ENCODE measurements at places on chromosomes 3 and 15.

DNA sequence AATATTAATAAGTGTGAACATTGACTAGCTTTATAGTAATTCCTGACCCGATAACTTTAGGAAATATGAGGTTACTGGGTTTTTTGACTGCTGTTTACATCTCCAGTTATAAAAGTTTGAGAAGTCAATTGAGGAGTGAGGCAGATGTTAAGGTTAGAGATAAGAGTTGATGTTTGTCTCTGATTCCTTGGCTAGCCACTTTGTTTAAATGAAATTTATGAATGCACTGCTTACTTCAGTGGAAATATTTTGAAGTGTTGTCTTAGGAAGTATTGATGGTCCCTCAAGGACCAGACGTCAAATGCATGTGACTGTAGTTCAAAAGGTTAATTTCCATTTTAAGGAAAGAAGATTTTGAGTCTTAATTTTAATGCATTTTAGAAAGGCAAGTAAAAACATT, 41.7 kb downstream of the MAP2K5 start:
- DNase-seq, result no peak

DNA sequence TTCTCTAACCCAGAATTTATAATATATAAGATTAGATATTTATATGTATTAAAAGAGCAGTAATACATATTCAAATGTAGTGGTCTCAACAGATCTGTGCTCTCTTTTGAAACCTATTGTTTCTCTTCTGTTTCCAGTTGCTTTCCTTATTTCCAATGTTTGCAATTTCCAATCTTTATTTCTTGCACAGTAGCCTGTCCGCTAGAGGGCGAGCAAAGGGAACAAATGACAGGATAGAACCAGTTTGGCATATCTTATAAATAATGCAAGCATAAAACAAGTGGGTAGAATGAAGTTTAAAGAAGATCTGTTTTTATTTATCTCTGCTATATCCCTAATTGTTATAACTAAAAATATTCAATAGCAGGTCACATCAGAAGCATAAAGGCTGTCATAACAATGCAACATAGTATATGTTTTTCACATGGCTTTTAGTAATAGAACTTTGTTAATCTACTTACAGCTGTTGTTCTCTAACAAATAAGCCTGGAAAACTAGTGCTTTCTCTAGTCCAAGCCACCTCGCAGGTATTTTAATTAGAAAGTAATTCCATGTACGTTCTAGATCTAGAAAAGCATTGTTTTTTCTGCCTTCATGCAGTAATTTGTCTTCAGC, 15.1 kb upstream of the TCAIM start:
- peak; percentile 24 for DNase-seq

DNA sequence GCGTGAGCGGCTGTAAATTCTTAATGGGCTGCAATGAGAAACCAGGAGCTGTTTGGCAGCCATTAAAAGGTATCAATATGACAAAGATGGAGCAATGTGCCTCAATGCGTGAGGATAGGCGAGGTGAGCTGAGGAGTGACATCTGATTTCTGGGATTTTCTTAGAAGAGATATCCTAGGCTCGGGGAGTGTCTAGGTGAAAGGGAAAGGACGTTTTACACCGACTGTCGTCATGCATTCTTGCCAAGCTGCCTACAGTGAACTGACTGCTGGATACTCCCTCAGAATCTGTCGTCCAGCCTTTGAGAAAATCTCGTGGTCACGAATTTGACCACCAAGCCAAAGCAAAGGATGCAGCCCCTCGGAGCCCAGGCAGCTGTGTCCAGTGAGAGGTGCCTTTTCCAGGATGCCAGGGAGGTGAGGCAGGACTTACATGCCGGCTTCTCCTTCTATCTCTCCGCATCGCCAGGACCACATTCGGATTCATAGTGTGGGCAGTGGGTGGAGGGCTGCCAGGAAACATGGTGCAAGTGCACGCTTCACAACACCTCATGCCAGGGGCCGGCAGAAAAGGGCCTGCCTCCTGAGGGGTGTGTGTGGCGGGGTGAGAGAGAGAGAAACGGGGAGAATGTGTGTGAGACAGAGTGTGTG, 80.3 kb upstream of the ABHD17C start:
- DNase-seq, result no peak

DNA sequence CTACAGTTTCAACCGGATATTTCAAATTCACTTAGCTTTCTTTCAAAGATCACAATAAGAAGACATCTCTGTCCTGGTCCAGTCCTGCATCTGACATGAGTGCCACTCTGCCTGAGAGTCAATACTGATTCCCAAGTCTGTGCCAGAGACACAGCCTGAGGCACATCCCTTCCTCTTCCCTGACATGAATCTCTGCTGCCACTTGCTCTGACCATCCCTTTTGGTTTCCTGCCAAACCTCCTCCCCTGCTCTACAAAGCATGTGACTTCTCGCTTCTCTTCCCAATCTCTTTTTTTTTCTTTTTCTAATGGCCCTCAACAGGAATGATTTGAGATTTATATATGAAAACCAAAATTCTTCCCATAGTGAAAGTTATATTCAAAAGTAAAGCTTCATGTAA, 117.9 kb downstream of the MECOM start:
- DNase-seq, result no peak

- no peak for DNase-seq
These were observed 7.4 kb downstream of the APPL1 start for GRCh38 chr3:57234613-57235575.

DNA sequence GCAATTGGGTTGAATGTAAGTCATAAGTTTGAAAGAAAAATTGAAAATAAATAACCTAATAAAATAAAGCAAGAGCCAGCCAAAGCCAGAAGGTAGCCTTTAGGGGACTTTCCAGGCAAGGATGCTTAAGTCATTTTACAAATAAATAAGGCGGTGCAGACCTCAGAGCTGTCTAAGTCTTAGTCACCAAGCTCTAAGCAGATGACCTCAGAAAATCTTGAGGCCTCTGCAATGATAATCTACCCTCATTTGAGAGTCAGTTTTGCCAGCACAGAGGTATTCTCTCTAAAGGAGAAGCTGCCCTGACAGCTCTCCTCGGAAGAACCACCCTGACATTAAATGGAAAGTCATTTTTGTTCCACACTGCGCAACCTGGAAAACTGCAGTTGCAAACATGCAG, 113.9 kb downstream of the OXNAD1 start:
- DNase-seq, result no peak

DNA sequence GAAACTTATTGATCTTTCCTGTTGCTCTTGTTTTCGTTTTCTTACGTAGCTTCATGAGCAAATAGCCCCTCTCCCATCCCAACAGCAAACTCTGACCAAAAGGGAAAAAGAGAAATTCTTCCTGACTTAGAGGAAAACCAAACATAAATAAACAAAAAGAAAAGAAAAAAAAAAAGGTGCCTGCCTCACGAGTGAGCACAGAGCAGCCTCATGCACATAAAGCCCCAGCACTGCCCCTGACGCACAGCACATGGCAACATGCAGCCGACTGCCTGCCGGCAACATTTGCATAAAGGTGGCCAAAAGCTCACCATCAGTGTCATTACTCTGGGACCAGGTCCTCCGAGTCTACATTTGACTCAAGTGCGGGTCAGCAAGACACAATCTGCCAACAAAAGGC, 6.4 kb downstream of the POC1A start:
- no peak for DNase-seq

GRCh38 chr3:136916223-136916622, 41.6 kb upstream of the IL20RB start:
- no peak for DNase-seq

DNA sequence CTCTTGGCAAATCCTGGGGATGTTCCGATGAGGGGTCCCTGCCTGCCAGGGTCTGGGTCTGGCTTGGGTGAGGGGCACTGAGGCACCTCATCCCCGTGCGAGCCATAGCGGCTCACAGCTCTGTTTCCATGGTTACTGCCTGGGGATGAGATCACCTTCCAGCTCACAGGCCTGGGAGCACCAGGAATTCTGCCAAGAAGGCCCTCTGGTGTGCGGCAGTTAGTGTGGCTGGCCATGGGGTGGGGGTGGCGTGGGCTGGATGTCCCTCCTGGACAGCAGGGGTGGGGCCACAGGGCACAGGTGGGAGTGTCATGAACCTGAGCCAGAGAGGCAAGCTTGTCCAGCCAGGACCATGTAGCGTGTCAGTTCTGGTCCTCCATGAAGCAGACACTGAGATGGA, 22.1 kb upstream of the PRR23E start:
- no peak for DNase-seq

GRCh38 chr3:37811625-37812498, 49.8 kb upstream of the CTDSPL start:
- DNase-seq, result no peak

GRCh38 chr15:38085114-38085513, 150.7 kb downstream of the TMCO5A start:
- no peak for DNase-seq

GRCh38 chr15:28289694-28290463, 32.1 kb downstream of the HERC2 start:
- DNase-seq, result no peak

DNA sequence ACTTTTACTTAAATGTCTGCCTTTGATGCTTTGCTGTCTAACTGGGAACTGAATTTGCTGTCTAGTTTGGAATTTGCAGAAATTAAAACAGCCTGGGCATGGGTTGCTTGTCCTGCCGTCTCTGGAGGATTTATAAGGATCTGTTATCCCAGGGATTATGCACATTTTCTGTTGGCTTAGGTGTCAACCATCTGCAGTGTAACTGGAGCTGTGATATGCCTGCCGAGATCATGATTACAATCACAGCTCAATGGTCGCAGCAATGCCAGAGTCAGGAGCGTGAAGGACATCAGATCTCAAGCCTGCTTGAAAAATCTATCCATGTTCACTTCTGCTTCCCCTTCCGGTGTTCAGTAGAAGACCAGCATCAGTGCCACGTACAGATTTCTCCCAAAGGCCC, 41.8 kb upstream of the SETMAR start:
- no peak for DNase-seq

DNA sequence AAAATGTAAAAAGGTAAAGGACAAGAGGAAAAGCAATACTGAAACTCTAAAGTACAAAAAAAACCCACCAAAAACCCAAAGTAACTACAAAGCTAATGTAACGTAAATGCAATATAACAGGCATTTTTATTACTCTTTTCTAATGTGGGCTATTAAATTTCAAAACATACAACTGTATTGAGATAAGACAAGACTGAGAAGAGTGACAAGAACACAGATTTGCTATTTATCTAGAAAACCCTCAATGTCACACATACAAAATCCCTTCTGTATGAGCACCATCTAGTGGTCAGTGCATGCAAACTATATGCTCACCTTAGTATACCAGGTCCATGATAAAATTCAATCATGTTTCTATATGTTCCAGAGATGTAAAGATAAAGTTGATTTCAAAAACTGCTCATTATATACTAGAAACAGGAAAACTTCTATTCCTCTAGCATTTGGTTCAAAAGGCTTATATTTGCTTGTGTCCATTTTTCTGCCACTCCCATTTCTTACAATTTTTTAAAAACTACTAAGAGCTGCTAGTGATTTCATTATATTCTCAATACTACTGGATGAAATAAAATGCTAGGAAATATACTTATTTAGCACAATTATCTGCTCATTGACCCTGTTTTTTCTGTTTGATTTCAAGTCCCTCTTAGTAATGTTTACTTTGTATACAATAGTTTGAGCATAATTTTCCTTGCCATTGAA, 111.4 kb downstream of the DLG1 start:
- DNase-seq, result no peak

DNA sequence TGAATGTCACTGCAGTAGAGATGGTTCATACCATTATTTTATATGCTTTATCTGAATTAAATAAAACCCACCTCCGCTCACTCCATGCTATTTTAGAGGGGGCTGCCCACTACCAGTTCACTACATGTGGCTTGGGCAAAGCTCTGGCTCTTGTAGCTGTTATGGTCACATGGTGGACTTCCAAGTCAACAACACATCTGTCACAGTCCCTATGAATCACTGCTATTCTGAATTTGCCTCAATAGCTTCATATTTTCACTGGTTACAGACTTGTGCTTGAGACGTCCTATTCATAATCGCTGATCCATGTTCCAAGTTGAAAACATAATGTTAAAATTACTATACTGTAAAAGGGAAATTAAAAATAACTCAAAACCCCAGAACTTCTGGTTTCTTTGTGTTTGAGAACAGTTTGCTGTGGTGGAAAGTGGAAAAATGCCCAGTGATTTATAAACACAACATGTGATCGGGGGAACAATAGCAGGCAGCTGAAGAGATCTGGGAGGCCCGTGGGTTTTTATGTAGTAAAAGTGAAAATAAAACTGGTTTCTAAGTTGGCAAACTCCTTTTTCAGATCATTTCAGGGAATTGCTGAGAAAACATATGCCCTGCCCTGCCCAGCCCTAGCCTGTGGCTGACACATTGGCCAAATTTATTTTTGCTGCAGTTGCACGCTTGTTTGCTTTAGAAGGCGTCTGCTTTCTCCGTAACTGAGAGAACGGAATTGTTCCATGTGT, 128.8 kb upstream of the PRR23C start:
- DNase-seq, result no peak

GRCh38 chr15:31324806-31325594, 1.6 kb upstream of the KLF13 start:
- DNase-seq, result no peak

GRCh38 chr3:159860269-159861116, 128.1 kb upstream of the IL12A start:
- DNase-seq, result no peak

DNA sequence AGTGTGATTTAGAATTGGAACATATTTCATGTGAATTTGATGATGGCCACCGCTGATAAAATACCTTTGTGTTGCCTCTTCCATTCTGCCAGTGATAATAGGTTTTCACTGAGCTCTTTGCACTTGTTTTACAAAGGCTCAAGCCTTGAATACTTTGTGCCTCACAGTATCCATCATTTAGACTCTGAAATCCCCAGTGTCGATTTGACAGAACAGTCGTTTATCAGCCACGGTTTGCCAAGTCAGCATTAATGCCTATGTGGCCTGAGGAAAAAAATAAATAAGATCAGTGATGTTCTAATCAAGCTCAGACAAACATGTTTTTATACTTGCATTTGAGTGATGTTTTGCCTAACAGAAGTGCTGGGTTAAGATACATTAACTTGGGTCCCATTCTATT, 399.1 kb downstream of the RBMS3 start:
- no peak for DNase-seq

DNA sequence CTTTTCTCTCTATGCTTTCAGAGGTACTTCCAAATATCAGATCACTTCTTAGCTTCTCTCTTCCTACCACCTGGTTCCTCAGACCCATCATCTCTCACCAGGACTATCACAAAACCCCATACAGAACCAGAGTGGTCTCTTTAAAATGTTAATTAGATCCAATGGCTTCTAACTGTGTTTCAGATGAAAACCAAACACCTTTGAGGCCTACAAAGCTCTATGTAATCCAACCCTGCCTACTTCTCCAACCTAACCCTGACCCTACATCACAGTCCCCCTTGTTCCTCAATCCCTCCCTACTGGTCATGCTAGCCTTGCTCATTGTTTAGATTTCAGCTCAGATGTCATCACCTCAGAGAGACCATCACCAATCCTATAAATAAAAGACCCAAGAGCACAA, 34.8 kb downstream of the SUMF1 start:
- DNase-seq, result no peak

Measured in activated T-cell treated with anti-CD3 and anti-CD28 coated beads for 24 hours (primary cell).